ENCODE measurements at places on chromosomes 7 and 10.

DNA sequence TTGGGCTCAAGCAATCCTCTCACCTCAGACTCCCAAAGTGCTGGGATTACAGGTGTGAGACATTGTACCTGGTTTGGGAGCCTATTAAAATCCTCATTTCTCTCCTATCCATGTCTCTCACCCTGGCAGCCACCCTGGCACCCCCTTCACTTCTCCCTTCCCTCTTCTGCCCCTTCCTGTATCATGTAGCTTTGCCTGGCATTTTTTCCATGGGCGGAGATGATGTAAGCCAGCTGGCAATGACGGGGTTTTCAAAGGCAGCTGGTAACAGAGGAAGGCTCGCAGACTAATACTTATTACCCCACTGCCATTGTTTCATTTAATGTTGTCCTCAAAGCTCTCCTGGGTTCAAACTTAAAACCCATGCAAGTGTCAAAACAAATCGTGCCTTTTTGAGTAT is 61.9 kb downstream of the RGS10 start:
- no peak for DNase-seq

DNA sequence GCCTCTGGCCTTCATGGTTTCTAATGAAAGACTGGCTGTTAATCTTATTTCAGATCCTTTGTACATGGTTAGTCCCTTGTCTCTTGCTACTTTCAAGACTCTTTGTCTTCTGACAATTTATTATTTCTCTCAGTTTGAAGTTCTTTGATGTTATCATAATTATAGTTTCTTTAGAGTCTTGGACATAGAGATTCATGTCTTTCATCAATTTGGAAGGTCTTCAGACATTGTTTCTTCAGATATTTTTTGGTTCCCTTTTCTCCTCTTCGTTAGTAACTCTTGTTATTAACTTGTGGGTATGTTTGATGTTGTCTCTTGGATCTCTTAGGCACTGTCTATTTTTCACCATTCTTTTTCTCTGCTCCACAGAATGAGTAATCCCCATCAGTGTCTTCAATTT is 8.7 kb downstream of the ZNF37A start:
- no peak for DNase-seq

- DNase-seq = no peak
Measured at GRCh38 chr10:80173466-80173865, 31.9 kb downstream of the ANXA11 start.

DNA sequence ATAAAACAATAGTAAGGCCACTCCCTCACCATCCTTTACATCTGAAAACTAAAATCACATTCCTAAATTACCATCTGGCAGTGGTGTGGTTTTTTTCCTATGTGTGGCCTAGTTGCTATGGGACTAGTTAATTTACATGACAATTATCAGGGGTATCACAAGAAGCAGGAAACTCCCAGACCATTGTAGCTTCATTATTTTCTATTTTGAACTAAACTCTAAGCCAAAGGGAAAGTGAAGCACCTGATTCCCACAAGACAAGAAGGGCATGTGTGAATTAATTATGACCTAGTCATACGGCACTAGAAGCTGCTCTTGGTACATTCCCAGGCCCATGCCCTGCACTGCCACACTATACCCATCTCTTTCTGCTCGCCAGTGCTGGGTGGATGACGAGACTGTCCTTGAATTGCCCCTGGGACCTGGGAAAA is 103.4 kb downstream of the ATXN7L1 start:
- DNase-seq = no peak

DNA sequence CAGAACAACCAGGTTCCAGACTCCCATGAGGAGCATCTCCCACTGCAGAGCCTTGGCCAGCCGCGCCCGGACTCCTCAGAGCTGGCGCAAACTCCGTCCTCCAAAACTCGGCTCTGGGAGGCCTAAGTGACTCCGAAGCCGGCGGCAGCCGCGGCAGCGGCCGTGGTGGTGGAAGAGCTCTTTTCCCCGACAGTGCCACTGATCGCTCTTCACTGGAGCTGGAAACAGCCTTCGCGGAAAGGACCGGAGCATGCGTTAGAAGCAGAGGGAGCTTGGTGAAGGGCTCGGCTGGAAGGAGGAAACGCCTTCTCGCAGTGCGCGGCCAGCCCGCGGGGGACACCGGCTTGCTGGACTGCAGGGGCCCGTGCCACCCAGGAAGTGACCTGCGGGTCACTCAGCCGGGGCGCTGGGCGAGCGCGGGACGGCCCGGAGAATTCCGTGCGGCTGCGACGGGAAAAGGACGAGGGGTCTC is 5.0 kb upstream of the HOXA13 start:
- DNase-seq = no peak

GRCh38 chr10:66773472-66773817 is 152.4 kb upstream of the LRRTM3 start:
- DNase-seq = no peak

GRCh38 chr10:43870968-43871439 is 222.3 kb upstream of the ZNF32 start:
- DNase-seq = no peak

GRCh38 chr10:34727595-34728033 is 87.5 kb downstream of the PARD3 start:
- DNase-seq = no peak

- no peak for DNase-seq
Measured at GRCh38 chr7:7077945-7078344, 104.4 kb upstream of the C1GALT1 start.

GRCh38 chr7:159007364-159007995 is 137.2 kb downstream of the VIPR2 start:
- no peak for DNase-seq

- DNase-seq = no peak
Measured at GRCh38 chr7:55962014-55962413, 2.4 kb upstream of the NIPSNAP2 start.

DNA sequence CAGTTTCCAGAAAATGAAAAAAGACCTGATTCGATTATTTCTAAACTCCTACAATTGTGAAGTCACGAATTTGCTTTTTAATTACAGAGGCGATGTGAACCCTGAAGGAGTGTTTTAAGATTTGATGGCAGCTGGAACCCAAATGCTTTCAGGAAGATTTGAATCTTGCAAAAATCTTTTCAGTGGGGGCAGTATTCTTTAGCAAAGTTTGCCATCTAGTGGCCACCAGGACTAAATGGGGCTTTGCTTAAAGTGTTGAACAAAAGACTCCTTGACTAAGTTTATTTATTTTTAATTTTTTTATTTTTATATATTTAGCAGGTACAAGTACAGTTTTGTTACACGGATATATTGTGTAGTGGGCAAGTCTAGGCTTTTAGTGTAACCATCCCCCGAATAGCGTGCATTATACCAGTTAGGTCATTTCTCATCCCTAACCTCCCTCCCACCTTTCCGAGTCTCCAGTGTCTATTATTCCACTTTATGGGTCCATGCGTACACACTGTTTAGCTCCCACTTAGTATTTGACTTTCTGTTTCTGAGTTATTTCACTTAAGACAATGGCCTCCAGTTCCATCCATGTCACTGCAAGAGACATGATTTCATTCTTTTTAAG is 98.8 kb downstream of the CACNB2 start:
- DNase-seq = no peak

DNA sequence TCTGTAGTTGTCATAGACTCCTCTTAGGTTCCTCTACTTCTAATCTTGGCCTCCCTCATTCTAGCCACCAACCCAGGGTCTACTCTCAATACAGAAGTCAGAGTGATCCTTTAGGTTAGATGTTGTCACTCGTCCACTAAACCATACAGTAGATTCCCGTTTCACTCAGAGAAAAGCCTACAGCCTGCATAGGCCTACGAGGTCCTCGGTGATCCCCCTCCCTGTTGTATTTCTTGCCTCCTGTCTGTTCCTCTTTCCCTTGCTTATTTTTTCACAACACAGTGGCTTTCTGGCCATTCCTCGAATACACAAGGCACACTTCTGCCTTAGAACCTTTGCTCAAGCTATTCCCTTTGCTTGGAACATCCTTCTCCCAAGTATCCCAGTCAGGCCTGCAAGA is 183.0 kb upstream of the PRSS1 start:
- no peak for DNase-seq

Measured in stimulated activated CD4-positive, alpha-beta T cell treated with anti-CD3 and anti-CD28 coated beads, Interleukin-2, amount 100 ng/mL, for 4 hours (primary cell).